Omental fat pad (tissue), 4 donors: ENCODE measurements at places on chromosomes 7 and 10. TPM values are rescaled to one million over a fixed set of nuclear protein-coding genes. Genes with fewer than 3 reads are reported as not detected.

GRCh38 chr7:85010306-85010705 is 176.6 kb downstream of the SEMA3D start:
- DNase-seq = no peak

GRCh38 chr7:153027904-153028303 is 268.4 kb downstream of the ACTR3B start:
- DNase-seq = no peak

- no peak for DNase-seq
Observed at GRCh38 chr10:101301111-101301731, 52.7 kb upstream of the BTRC start.

GRCh38 chr7:141167381-141167964 is 93.6 kb downstream of the TMEM178B start:
- DNase-seq = no peak

GRCh38 chr10:95172851-95173250 is 21.2 kb upstream of the ACSM6 start:
- DNase-seq = no peak

DNA sequence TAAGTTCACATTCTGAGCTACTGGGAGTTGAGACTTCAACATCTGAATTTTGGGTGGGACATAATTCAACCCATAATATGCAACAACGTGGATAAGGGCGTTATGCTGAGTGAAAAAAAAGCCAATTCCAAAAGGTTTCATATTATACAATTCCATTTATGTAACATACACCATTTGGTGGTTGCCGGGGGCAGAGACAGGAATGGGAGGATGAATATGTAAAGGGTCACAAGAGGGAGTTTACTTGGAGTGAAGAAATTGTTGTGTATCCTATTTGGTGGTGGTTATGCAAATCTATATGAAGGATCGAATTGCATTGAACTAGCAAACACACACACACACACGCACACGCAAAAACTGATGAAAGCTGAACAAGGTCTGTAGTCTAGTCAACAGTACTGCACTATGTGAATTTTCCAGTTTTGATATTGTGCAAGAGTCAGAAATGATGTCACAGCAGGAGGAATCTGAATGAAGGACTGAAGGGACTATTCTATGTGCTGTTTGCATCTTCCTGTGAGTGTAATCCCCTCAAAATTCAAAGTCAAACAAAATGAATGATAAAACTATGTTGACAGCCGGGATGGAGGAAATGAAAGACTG is 249.2 kb upstream of the HABP2 start:
- DNase-seq = no peak

GRCh38 chr7:129252128-129252527 is 27.3 kb downstream of the AHCYL2 start:
- no peak for DNase-seq

GRCh38 chr7:6615723-6616555 is 529 bp downstream of the ZNF853 start:
- DNase-seq = no peak

DNA sequence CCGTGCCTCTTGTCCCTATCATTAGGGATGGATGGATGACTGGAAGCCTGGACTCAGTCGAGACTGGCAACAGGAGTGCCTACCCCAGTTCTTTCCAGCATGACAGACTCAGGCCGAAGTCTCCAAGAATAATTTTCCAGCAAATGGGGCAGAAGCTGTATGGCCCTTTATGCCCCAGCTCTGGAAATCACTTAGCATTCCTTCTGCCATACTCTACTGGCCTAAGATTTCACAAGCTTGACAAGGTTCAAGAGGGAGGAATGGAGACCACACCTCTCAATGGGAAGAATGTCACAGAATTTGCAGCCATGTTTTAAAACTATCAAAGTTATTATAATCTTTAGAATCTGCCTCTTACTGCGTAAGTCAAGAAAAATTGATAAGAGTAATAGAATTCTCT is 39.0 kb upstream of the RTKN2 start:
- DNase-seq = no peak

DNA sequence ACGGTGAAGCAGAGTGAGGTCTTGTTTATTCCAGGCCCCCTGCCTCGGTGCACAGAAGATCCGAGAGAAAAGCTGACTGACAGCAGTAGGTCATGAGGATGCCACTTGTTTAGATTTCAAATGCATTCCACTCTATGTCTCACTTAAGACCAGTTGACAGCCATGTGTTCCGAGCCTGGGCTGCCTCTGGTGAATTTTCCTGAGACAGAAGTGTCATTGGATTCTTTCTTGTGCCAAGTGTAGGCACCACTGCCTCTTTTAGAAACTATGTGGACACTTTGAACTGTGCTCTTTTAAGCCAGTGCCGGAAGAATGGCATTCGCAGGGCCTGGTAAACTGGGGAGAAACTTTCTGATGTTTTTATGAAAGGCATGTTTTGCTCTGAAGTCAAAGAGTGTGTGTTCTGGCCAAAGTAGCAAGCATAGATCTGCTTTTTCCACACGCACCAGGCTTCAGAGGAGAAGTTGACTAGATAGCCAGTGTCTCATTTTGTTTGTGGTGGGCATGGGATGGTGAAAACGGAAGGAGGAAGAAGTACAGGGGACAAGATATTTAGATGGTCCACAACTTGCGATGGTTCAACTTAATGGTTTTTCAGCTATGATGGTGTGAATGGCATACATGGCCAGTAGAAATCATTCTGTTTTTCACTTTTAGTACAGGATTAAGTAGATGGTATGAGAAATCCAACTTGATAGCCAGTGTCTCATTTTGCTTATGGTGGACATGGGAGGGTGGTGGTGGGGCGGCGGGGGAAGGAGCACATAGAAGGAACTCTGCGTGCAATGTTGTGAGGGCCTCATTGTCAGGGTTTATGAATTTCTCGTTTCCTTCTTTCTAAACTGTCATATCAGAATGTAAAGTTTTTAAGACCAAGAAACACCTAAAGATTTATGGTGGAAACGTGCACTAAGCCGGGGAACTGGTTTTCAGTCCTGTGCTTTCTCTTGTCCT is 41.5 kb downstream of the CYP17A1 start:
- DNase-seq = no peak

TRIM50 gene
- 0.47 TPM for total RNA-seq

FGFBP3 gene
- total RNA-seq = 0.28 TPM

FAM170B gene
- not detected for total RNA-seq

PRR15 gene
- total RNA-seq = 7.5 TPM

LRRN3 gene
- total RNA-seq = 2.7 TPM

TRIL gene
- total RNA-seq = 3.2 TPM

GDF2 gene
- total RNA-seq = not detected

MNX1 gene
- not detected for total RNA-seq
